ENCODE measurements at places on chromosomes 6 and 20.

- no peak for DNase-seq
Observed at GRCh38 chr6:24911796-24912382, 23.9 kb downstream of the RIPOR2 start.

DNA sequence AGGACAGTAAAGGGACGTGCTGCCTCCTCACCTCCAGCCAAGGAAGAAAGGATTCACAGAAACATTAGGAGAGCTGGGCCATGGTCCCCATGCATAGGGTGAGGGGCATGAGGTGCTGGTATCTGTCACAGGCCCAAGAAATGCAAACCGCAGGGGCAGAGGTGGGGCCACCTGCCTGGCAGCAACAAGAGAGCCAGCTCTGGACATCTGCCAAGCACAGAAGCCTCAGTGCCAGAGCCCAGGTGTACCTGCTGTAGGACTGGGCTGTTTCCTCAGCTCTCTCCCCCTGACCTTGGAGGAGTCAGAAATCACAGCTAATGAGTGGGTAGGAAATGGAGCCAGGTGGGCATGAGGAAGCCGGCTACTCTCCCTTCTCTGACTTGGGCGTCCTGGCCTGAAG is 45.3 kb downstream of the SLC2A12 start:
- no peak for DNase-seq

DNA sequence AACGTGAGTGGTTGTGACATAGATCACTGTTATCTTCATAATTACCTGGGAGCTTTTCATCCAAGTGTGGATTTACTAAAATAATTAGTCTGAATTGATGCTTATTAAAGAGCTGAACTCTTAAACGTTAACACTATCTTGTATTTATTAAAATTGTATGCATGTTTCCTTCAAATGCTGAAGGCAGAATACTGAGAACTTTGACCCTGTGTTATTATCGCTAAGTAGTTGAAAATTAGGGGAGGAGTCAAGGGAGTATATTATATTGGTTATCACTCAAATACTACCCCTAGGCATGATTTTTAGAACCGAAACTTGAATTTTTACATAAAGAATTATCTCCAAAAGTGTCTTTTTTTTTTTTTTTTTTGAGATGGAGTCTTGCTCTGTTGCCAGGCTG is 5.8 kb downstream of the VAPB start:
- no peak for DNase-seq

DNA sequence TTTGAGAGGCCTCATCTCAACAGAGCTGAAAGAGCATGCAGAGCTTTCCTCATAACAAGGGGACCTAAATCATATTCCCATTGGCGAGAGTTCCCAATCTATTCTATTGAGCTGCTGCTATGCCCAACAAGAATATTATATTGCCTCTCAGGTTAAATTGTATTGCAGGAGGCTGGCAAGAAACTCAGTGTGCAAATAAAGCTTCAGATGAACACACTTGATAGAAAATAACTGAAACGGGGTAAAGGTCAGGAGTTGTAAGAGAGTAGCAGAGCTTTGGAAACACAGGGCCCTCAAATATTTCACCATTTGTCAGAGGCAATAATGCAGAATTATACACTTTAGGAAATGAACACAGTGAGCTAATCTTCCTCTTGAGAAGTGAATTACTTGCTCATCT is 364.3 kb upstream of the SPTLC3 start:
- DNase-seq = no peak

DNA sequence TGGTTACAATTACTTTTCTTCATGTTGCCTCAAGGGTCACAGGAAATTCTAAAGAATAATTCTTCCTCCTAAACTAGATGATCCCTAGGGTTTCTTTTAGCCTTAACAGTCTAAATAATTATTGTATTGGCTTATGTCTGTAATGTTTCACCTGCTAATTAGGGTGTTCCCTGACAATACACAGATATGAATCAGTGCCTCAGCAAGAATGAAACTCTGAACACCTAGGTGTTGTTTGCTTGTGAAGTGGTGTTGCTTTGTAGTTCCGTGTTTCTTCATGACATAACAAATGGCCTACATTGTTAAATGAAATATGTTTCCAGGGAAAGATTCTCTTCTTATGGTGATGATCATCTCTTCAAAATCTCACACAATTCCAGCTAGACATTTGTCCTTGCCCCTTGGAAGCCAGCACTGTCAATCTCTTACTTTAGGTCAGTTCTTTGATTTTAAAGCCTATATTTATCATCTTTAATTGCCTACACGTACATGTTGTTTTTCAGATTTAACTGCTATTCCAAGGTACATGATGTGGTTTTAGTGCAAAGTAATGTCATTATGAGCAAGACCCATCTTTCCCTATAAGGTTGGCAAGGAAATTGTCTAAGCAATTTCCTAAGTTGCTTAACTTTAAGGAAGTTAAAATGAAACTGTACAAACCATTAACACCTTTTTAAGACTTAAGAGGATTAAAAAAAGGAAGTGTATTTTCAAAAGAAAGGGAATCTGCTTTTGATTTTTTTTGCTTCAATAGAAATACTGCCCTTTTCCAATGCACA is 111.9 kb downstream of the TBC1D7 start:
- DNase-seq = no peak

- no peak for DNase-seq
Observed at GRCh38 chr6:169321546-169321945, 67.9 kb upstream of the THBS2 start.

- no peak for DNase-seq
Observed at GRCh38 chr6:22072949-22073348, 223.9 kb downstream of the PRL start.

DNA sequence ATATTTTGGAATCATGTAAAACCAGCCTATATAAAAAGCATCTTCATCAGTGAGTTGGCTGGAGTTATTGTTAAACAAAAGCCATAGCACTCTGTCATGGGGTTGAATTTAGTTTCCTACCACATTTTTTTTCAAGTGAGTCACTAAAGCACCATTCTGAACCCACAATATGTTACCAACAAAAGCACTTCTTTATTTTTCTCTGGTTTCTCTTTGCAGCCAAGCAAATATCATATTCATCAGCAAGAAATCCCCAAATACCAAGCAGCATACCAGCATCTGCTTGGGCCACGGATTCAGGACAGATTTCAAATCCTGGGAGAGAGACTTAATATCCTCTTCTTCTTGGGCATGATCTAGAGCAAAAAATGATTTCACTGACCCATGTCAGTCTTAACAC is 441.4 kb downstream of the BCKDHB start:
- DNase-seq = no peak

- DNase-seq = no peak
Observed at GRCh38 chr6:84103029-84103428, 69.5 kb downstream of the MRAP2 start.

GRCh38 chr6:137910843-137911456 is 43.9 kb downstream of the TNFAIP3 start:
- no peak for DNase-seq

Data from stimulated activated CD4-positive, alpha-beta T cell treated with anti-CD3 and anti-CD28 coated beads, Interleukin-2, amount 100 ng/mL, for 4 hours (primary cell).